ENCODE measurements at places on chromosomes 3 and 15. TPM values are rescaled to one million over a fixed set of nuclear protein-coding genes. Genes with fewer than 3 reads are reported as not detected.
A peak's percentile ranks its signal among the peaks of the same experiment; 100 is the strongest.

DNA sequence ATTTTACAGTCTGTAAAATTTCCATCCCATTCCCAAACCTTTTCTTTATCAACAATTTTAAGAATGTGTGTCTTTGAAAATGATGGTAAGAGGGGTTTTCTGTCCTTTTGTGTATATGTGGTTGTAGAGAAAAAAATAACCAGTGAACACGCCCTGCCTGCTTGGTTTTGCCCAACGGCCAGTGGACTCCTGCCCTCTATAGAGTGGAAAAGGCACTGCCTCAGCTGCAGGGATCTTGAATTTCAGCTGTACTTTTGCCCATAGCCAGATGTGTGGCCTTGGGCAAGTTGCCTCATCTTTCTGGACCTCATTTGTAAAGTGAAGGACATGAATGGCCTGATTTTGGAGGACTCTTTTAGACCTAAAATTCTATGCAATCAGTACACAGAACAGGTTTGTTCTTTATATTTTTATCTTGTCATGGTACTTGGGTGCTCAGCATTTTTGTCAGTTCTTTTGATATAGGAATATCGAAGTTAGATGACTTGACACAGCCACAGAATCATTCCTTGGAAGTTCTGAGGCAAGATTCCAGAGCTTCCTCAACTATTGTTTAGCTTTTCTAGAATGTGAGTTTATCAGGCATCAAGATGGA is 81.0 kb downstream of the CLDN11 start:
- H3K27me3 ChIP-seq = peaks cover 2% of the 10 kb centered on the region
- H3K27ac ChIP-seq = no peak overlapping the region
- no peaks in the 10 kb centered on the region for H3K4me1 ChIP-seq

DNA sequence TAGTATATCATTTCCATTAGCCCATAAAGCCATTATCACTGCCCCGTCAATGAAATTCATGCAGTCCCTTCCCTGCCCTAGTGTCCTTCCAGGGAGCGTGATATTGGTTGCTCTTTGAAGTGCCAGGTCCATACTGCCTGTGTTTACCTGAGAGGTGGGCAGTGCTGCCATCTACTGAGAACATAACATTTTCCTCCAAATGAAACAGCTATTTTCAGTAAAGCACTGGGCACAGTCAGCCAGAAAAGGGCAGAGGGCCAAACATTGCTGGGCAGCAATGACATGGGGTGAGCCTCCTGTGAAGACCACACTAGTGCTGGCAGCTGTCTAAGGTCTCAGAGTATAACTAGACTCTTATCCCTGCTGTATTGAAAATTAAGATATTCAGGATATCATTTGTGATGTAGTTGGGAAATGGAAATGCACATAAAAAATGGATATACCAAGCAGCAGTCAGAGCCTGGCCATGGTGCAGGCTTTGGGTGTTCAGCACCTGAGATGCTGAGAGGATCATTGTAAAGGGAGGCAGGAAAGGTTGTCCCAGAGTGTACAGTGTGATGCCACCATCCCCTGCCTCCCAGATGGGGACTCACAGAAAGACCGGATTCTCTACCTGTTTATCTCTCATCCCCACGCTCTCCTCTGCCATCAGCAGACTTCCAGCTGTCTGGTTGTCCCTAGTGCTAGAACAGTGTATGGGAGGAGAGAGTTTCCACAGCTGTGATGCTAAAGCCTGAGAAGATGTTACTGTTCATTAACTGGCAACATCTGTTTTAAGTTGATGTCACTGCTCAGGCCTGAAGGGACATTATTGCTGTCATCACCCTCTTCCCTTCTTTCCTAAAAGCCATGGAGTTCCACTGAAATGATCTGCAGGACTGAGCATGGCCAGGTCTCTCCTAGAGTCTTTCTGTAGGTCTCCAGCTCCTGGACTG is 108.8 kb downstream of the ARNT2 start:
- no peak overlapping the region for H3K27ac ChIP-seq
- H3K4me3 ChIP-seq = no peak overlapping the region
- no peak for DNase-seq
- H3K4me1 ChIP-seq = no peaks in the 10 kb centered on the region

DNA sequence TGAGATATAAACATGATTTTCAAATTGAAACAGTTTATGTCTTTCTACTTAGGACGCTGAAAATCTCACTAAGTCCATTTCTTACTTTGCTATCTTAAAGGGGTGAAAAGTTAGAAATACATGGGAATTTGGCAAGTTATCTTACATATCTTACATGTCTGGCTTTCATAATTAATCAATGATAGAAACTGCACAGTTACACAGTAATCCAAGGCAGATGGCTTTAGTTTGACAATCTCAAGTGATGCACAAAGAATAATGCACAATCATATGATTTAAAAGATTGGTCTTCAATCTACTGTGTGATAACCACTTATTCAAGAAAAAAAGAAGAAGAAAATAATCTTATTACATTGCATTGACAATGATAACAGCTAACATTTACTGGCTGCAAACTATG is 14.2 kb downstream of the PDZRN3 start:
- H3K4me3 ChIP-seq = no peak overlapping the region
- H3K36me3 ChIP-seq = no peaks in the 10 kb centered on the region
- no peak overlapping the region for H3K27ac ChIP-seq
- no peak for DNase-seq
- no peaks in the 10 kb centered on the region for H3K27me3 ChIP-seq

- no peaks in the 10 kb centered on the region for H3K27me3 ChIP-seq
- DNase-seq = peak; percentile 60
- H3K27ac ChIP-seq = no peak overlapping the region
- H3K4me3 ChIP-seq = no peak overlapping the region
Measured at GRCh38 chr3:113736548-113737089, 9.4 kb downstream of the NAA50 start.

- DNase-seq = no peak
- no peak overlapping the region for H3K4me3 ChIP-seq
- H3K36me3 ChIP-seq = no peaks in the 10 kb centered on the region
- no peak overlapping the region for H3K27ac ChIP-seq
Measured at GRCh38 chr3:66392966-66393332, 107.9 kb downstream of the LRIG1 start.

DNA sequence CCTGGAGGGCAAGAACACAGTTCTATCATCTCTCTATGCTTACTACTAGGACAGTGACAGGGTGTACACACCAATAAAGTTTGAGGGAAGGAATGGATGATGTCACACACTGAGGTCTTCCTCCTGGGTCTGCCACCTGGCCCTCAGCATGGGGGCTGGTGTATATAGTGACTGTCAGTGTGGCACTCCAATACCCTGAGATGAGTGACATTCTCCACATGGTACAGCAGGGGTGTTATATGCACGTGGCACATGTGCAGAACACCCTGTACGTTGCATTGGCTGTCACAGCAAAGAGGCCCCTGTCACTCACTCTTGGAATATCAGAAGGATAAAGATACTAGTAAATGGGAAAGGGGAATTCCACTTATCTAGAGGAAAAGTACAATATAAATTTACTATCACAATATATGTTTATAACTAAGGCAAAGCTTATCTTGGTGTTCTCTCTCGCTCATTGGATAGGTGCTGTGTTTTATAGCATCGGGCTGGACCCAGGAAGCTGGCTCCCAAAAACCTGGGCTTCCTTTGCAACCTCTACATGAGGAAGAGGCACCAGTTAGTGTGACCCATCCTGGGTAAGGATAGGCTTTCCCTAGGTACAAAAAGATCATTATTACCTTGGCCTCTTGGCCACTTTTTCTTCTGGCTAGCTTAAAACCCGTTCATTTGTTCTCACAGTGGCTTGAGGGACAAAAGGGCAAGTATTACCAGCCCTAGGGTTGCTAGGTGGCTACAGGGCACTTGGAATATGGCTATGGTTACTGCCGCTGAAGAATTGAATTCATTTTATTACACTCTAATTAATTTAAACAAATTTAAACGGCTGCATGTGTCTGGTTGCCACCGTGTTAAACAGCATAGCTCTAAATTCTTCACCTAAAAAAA is 54.8 kb upstream of the HES1 start:
- no peak overlapping the region for H3K27ac ChIP-seq
- peaks cover 9% of the 10 kb centered on the region for H3K27me3 ChIP-seq
- no peaks in the 10 kb centered on the region for H3K4me1 ChIP-seq
- no peak for DNase-seq
- H3K36me3 ChIP-seq = no peaks in the 10 kb centered on the region

DNA sequence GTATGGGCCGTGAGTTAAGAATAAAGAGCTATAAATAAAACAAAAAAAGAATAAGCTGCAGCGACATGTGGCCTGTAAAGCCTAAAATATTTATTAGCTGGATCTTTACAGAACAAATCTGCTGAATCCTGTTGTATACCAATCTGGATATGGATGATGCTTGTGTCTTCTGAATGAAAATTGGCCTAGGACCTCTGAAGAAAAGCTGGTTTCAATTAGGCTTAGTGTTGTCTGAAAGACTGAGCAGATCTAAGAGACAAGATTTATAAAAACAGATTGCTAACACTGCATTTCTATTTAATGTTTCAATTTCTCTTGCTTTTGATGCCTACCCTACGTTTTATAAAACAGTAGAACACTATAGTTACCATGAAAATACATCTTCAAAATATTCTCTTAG is 57.9 kb downstream of the ST3GAL6 start:
- H3K4me3 ChIP-seq = no peak overlapping the region
- no peaks in the 10 kb centered on the region for H3K36me3 ChIP-seq
- no peaks in the 10 kb centered on the region for H3K4me1 ChIP-seq
- DNase-seq = no peak
- H3K27me3 ChIP-seq = no peaks in the 10 kb centered on the region

DNA sequence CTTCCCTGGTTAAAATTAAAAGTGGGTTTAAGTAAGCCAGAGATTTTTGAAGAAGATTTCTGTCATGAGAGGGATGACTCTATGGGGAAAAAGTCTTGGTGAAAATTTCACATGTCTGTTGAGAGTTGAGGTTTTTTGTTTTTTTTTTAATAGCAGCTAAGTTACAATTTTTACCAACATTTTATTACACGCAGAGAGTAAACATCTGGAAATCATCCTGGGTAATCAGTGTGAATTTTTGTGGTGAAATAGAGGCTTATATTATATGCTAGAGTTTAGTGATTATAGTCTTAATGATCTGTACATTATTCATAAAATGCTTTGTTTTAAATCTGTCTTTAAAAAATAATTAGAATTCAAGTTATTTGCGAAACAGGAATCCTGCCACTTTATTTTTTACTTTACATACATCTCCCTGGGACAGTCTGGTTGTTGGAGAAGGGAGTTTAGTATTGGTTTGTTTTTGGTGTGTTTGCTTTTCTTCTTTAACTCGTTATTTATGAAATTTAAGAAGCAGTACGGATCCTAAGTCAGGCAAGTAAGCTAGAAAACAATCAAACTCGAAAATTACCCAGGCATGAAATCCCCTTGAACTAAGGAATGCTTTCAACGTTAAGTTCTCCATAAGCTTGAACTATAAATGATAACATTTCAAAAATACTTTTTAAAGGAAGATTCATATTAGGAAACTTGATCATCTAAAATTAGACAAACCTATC is 143.4 kb upstream of the TSC22D2 start:
- H3K27ac ChIP-seq = no peak overlapping the region
- H3K36me3 ChIP-seq = no peaks in the 10 kb centered on the region
- H3K27me3 ChIP-seq = no peaks in the 10 kb centered on the region

DNA sequence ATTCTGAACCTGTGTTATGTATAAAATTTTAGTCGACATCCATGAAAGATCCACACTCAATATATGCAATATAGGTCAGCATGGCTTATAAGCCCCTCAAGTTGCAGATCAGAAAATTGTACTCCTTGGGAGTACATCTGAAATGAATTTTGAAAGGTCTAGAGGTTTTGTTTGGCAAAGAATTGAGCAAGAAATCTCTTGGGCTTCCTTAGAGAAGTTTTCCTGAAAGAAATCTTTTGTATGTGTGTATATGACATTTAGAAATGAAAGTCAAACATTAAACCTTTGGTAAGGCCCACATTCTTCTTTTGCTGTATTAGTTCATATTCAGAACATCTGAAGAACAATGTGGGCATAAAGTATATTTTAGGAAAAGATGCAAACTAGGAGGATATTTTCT is 1006.6 kb downstream of the NAALADL2 start:
- H3K27me3 ChIP-seq = no peaks in the 10 kb centered on the region
- no peak for DNase-seq
- no peaks in the 10 kb centered on the region for H3K36me3 ChIP-seq
- no peak overlapping the region for H3K4me3 ChIP-seq

- H3K4me1 ChIP-seq = no peaks in the 10 kb centered on the region
- DNase-seq = no peak
- H3K27me3 ChIP-seq = no peaks in the 10 kb centered on the region
- no peak overlapping the region for H3K4me3 ChIP-seq
Measured at GRCh38 chr3:27114684-27115083, 254.5 kb downstream of the NEK10 start.

DNA sequence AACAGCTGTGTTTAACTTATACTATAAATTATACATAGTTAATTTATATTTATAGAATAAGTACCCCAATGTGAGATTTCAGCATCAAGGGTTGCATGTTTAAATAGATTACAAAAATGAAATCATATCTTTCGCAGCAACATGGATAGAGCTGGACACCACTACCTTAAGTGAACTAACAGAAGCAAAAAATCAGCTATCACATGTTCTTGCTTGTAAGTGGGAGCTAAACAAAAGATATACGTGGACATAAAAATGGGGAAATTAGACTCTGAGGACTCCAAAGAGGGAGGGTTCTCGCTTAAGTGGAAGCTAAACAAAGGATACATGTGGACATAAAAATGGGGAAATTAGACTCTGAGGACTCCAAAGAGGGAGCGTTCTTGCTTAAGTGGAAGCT is 626.5 kb upstream of the DPPA4 start:
- no peak for DNase-seq
- H3K27me3 ChIP-seq = no peaks in the 10 kb centered on the region
- H3K4me1 ChIP-seq = no peaks in the 10 kb centered on the region
- no peak overlapping the region for H3K4me3 ChIP-seq

GRCh38 chr3:66863205-66864111 is 134.6 kb upstream of the KBTBD8 start:
- no peaks in the 10 kb centered on the region for H3K27me3 ChIP-seq
- no peak overlapping the region for H3K27ac ChIP-seq
- no peak for DNase-seq
- H3K4me1 ChIP-seq = no peaks in the 10 kb centered on the region
- no peaks in the 10 kb centered on the region for H3K36me3 ChIP-seq

GRCh38 chr3:101725890-101726275 is 1.5 kb downstream of the CEP97 start:
- no peak for DNase-seq
- peaks cover 5% of the 10 kb centered on the region for H3K36me3 ChIP-seq
- no peaks in the 10 kb centered on the region for H3K27me3 ChIP-seq
- no peak overlapping the region for H3K27ac ChIP-seq
- peaks cover 37% of the 10 kb centered on the region for H3K4me1 ChIP-seq
- peak overlapping the region; percentile 98 for H3K4me3 ChIP-seq

- H3K4me3 ChIP-seq = no peak overlapping the region
- no peak for DNase-seq
- H3K4me1 ChIP-seq = no peaks in the 10 kb centered on the region
- no peaks in the 10 kb centered on the region for H3K36me3 ChIP-seq
- H3K27ac ChIP-seq = no peak overlapping the region
Measured at GRCh38 chr3:93992207-93992606, 12.3 kb downstream of the ARL13B start.

GRCh38 chr15:38868326-38869114 is 303.9 kb upstream of the RASGRP1 start:
- DNase-seq = no peak
- no peaks in the 10 kb centered on the region for H3K36me3 ChIP-seq
- no peaks in the 10 kb centered on the region for H3K27me3 ChIP-seq
- no peak overlapping the region for H3K4me3 ChIP-seq
- no peak overlapping the region for H3K27ac ChIP-seq
- peaks cover 10% of the 10 kb centered on the region for H3K4me1 ChIP-seq

GRAMD2A gene
- not detected for polyA plus RNA-seq

CEP19 gene
- 0.64 TPM for polyA plus RNA-seq

C15orf62 gene
- polyA plus RNA-seq = not detected

NCEH1 gene
- polyA plus RNA-seq = 23.9 TPM

STRIT1 gene
- not detected for polyA plus RNA-seq

UROC1 gene
- not detected for polyA plus RNA-seq

FOXP1 gene
- polyA plus RNA-seq = 25.7 TPM

SEMA3B gene
- not detected for polyA plus RNA-seq

SI gene
- not detected for polyA plus RNA-seq

ZPLD1 gene
- not detected for polyA plus RNA-seq

All from CD14-positive monocyte (primary cell).